ENCODE measurements at places on chromosomes 4 and X. TPM values are rescaled to one million over a fixed set of nuclear protein-coding genes. Genes with fewer than 3 reads are reported as not detected.

BANK1 gene
- total RNA-seq: 0.17 TPM

DNA sequence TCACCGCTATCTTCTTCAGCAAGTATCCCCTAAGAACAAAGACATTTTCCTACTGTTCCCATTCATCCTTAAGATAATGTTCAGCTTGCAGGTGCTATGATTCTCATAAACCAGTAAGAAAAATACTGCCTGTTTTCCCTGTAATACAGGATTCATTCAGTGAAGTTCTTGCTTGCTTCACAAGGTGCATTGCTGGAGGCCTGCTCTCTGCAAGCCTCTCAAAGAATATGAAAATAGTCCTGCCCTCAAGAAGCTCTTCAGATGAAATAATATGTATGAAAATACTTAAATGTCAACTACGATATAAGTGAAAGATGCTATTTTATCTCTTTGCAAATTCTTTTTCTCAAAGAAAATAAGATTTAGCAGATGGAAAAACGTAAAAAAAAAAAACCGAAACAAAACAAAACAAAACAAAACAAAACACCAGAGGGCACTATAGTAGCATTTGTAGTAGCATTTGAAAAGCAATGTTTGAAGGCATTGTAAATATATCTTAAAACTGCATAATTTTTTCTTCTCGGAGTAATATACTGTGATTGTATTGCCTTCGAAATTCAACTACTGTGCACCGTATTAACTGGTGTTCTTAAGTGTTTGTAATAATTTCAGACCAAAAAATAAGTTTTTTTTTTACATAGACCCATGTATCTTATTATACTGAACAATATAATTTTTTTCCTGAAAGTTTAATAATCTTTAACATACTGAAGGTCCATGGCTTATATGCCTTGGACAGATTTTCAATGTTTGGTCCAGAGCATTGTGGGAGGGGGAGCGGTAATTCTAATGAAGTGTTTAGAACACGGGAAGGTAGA is 26.0 kb downstream of the ADH4 start:
- no peak overlapping the region for H3K27ac ChIP-seq
- no peaks in the 10 kb centered on the region for H3K4me1 ChIP-seq
- DNase-seq: no peak
- H3K36me3 ChIP-seq: no peaks in the 10 kb centered on the region
- no peak overlapping the region for H3K4me3 ChIP-seq

DNA sequence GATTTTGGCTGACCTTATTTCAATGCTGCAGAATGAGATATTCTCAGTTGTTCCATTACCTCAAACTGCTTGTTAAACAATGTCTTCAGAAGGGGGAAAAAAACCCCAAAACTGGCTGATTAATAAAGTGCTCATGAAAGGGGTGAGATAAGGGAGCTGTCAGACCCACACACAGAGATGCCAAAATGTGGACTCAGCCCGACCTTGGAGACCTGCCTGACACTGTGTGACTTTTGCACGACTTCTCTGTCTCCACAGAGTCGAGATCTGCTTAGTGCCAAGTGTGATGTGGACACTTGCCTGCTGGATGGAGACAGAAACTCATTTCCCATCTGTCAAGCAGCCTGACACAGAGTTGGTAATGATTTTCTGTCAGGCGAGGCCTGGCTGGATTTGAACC is 31.5 kb downstream of the REELD1 start:
- no peak for DNase-seq
- H3K4me1 ChIP-seq: peaks cover 35% of the 10 kb centered on the region
- H3K27me3 ChIP-seq: peaks cover 3% of the 10 kb centered on the region
- no peak overlapping the region for H3K4me3 ChIP-seq
- no peaks in the 10 kb centered on the region for H3K36me3 ChIP-seq

HPGD gene
- total RNA-seq: 1.5 TPM

CD38 gene
- 20.0 TPM for total RNA-seq

UGT2B15 gene
- total RNA-seq: not detected

DCAF12L1 gene
- not detected for total RNA-seq

DNA sequence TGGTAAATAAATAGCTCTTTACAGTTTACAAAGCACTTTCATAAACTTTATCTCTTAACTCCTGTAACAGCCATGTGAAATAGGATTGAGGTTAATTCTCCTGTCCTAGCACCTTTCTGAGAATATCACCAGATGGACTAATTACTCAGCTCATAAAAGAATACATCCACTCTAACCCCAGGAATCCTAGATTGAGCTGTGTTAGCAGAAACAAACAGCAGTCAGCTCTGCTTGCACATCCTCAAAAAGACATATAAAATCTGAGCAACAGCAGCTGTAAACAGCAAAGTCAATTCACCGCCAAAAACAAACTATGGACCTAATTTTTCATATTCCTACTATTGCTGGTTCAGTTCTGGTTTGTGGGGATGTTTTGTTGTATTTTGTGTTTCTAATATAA is 182.8 kb downstream of the QDPR start:
- no peaks in the 10 kb centered on the region for H3K36me3 ChIP-seq
- no peak overlapping the region for H3K27ac ChIP-seq
- H3K4me1 ChIP-seq: peaks cover 24% of the 10 kb centered on the region
- DNase-seq: no peak
- no peak overlapping the region for H3K4me3 ChIP-seq

Data from activated naive CD4-positive, alpha-beta T cell treated with anti-CD3 and anti-CD28 coated beads for 36 hours (primary cell).